ENCODE measurements at places on chromosomes 12 and 14. TPM values are rescaled to one million over a fixed set of nuclear protein-coding genes. Genes with fewer than 3 reads are reported as not detected.

DNA sequence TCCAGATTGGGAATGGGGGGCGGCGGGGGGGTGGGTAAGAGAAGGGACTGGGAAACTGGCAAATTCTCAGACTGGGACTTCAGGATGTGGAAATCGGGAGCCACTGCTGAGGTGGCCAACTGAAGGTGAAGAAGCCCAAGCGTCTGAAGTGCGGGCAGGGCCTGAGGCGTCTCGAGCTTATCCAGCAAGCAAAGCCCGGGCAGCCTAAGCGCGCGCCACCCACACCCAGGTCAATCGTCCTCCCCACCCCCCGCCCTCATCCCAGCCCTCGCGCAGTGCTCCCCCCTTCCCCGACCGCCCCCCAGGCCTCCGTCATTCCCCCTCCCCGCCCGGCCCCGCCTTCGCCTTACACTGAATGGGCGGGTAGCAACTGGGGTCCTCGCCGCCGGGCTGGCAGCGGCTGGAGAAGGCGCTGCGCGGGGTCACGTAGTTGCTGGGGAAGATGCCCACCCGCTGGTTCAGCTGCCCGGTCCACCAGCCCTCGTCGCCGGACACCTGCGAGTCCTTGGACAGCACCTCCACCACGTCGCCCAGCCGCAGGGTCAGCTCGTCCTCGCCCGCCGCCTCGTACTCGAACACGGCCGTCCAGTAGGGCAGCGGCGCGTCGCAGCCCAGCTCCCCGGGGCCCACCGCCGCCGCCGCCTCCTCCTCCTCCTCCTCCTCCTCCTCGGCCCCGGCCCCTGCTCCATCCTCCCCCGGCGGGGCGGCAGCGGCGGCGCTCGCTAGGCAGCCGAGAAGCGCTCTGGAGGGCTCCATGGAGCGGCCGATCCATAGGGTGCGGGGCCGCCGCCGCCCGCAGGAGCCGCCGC lies 693 bp downstream of the MAP3K9 start:
- DNase-seq = peak; percentile 67

DNA sequence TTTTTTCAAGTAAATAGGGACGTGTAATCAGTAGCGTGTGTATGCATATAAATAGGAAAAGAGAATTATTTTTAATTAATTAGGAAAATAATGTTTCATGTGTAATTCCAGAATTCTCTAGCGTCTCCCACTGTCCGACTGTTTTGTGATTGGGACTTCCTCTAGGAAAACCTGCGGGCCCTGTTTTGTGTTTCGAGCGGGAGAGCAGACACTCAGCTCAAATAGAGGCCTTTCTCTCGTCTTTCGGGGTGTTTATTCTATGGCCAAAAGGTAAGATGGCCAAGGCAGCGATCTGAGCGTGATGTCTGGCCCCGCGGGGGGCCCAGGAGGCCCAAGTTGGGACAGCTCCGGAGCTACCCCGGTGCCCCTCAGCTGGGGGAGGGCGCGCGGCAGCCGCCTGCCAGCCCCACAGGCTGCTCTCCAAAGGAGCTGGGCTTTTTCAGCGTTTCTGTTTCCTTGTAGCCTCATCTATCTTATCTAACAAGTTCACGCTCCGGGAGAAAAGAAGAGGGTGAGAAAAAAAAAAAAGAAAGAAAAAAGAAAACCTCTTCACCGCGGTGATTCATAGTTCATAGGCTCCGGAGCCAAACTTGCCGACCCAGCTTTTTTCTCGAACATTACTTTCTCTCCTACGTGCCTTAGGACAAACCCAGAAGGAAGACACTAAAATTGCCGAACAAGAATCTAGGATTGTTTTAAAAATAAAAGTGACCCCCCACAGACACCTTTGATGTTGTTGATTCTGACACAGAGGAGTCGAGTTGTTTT lies 7.5 kb upstream of the FOXG1 start:
- DNase-seq = peak; percentile 45

SYT10 gene
- not detected for total RNA-seq

GRCh38 chr12:101743724-101744472 lies 4.6 kb upstream of the SYCP3 start:
- no peak for DNase-seq
